ENCODE measurements at places on chromosomes 11 and 22.

DNA sequence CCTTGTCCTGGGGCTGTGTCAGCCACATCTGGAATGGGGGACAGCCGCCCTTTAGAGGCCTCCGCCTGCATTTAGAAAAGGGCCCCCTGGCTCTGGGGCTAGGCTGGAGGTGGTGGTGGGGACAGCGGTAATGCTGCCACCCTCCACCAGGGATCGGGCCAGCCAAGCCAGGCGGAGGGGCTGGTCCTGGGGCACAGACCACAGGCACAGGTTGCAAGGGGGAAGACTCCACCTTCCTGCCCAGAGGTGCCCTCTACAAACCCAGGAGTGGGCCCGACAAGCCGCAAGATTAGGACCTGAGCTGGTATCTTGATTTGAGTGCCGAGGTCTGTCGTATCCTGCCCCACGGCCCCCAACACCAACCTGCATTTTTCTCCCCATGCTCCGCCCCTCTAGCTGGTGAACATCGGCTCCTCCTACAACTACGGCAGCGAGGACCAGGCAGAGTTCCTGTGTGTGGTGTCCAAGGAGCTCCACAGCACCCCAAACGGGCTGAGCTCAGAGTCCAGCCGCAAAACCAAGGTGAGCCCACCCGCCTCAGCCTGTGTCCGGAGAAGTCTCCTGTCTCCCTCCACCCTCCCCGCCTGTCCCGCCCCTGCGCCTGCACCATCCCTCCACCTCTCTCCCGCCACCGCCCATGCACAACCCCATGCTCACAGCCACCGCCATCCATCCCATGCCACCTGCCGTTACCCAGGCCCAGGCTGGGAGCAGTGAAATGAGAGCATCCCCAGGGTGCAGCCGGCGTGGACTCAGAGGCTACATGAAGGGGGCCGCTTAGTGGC lies 7.6 kb downstream of the KCTD17 start:
- DNase-seq, result no peak

DNA sequence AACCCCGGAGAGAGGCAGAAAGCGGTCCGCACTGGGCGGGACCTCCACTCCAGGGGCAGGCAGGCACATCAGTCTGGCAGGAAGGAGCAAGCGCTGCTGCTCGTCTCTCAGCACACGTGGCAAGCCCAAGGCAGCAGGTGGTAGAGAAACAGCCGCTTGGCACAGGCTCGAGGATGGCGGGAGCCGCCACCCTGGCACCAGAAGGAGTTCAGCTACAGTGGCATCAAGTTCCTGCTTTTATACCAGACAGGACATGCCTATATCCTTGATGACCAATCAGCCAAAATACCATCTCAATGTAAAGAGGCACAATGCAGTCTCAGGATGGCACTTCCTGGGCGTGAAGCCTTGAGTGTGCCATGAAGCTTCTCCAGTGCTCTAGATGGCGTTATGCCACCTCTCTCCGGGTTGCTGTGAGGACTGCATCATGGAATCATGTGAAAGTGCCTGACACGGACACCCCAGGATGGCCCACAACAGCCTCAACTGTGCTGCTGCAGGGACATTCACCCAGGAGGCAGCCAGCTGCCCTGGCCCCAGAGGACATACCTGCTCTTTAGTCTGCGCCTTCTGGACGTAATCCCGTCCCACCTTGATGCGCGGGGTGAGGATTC lies 64.8 kb downstream of the APOL1 start:
- no peak for DNase-seq

- DNase-seq, result no peak
Measured at GRCh38 chr11:2686360-2687222, 13.2 kb downstream of the KCNQ1OT1 start.

- DNase-seq, result no peak
Measured at GRCh38 chr11:60230681-60231080, 12.3 kb downstream of the MS4A4E start.

- no peak for DNase-seq
Measured at GRCh38 chr11:70244698-70245097, 25.8 kb upstream of the PPFIA1 start.

GRCh38 chr22:45399712-45400445 lies 13.5 kb downstream of the SMC1B start:
- no peak for DNase-seq

DNA sequence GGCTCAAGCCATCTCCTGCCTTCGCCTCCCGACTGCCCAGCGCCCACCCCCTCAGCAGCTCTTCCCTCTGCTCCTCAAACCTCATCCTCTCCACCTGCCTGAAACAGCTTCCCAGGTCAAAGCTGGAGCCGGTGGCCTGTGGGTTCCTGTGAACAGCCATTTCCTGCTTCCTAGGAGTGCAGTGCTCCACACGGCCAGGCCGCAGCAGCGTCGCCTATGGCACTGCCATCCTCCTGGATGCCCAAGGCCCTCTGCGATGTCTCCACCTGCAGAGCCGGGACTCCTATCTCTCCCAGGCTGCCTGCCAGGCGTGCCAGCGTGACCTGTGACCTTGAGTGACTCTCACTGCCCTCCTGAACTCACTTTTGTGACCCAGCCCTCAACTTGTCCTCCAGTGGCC lies 24.6 kb downstream of the PPM1F start:
- DNase-seq, result no peak

DNA sequence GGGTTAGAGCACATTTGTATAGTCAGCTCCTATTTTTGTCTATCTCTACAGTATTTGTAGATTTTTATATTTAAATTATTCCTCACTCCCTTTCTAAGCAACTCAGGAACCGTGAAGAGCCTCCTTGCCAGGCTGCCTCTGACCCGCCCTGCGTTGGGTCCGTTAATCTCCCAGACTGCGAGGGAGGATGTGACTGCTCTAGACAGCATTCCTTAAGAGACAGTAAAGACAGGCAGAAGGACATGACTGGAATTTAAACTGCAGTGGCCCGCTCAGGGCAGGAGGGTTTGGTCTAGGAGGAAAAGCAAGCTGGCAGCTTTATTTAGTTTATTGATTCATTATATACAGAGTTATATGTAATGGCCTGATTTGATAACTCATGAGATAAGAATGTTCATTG lies 413.7 kb downstream of the TMEM135 start:
- DNase-seq, result no peak

DNA sequence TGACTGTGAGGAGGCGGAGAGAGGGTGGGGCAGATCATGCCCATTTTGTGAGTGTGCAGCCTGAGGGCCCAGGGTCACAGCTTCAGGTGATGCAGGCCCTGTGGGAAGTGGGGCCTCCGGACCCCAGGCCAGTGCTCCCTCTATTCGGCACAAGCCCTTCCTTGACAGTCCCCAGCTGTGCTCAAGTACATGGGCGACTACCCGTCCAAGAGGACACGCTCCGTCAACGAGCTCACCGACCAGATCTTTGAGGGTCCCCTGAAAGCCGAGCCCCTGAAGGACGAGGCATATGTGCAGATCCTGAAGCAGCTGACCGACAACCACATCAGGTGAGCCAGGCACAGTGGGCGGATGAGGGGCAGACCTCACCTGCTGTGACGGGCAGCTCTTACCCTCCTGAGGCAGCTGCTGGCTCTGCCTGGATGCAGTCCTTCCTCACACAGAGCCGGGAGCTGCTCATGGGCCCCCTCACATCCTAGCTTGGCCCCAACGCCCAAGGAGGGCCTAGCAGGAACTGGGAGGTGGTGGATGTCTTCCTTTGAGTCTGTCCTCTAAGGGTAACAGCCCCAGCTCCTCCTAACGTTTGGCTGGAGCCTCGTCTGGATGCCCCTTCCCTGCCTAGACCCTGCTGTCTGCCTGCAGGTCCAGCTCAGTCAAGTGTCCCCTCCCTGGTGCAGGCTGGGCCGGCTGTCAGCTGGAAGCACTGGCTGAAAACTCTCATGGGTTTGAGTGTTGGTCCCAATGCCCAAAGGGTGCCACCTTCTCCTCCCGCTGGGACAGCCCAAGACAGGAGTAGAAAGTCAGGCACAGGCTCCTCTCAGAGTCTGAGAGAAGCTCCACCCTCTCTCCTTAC lies 76.1 kb downstream of the MYO7A start:
- no peak for DNase-seq

- no peak for DNase-seq
Measured at GRCh38 chr11:96664110-96664509, 274.3 kb downstream of the JRKL start.

DNA sequence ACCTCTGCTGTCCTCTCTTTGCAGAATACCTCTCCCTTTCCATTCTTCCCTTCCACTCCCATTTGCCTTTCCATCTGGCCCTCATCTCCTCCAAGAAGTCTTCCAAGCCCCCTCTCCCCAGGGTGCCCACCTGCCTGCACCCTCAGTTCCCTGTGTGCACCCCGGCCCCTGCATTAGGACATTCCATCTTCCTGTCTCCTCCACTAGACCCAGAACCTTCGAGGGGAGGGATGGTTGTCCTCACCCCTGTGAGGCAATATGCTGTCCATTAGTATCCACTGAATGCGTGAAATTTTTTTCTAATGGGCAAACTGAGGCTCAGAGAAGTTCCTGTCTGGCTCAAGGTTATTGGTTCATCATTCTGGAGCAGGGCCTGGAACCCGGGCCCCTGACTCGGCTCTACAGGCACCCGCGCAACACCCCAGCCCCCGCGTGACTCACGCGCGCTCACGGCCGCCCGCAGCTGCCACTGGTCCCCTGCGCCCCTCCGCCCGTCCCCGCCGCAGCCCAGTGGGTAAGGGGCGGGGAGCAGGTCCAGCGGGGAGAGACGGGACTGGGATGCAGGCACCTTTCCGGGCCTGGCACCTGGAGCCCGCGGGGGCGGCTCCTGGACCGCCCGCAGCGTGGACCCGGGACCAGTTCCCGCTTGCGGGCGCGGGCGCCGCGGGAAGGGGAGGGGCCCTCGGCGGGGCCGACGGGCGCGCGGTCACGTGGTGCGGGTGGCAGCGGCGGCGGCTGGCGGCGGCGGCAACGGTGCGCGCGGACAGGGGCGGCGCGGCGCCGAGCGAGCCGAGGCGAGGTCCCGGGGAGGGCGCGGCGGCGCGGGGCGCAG lies 7.0 kb downstream of the SEPTIN3 start:
- DNase-seq, result no peak

GRCh38 chr11:41118521-41118920 lies 340.9 kb downstream of the LRRC4C start:
- no peak for DNase-seq

DNA sequence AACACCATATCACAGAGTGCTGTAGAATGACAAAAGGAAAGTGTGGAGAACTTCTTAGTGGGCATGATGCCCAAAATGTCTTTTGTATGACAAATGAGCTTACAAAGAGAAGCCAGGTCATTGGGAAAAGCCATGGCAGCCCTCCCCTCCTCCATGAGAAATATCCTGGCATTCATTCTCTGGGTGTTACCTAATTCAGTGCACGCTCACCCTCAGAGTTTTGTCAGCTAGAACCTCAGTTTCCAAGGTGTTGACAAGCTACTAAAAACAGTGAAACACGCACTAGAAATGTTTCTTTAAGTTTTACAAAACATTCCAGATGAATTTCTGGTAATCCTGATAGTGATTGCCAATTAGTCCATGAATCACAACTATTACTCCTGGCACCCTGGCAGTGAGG lies 105.4 kb upstream of the FSHB start:
- DNase-seq, result no peak

GRCh38 chr11:75174781-75175370 lies 24.0 kb downstream of the SLCO2B1 start:
- DNase-seq, result no peak

DNA sequence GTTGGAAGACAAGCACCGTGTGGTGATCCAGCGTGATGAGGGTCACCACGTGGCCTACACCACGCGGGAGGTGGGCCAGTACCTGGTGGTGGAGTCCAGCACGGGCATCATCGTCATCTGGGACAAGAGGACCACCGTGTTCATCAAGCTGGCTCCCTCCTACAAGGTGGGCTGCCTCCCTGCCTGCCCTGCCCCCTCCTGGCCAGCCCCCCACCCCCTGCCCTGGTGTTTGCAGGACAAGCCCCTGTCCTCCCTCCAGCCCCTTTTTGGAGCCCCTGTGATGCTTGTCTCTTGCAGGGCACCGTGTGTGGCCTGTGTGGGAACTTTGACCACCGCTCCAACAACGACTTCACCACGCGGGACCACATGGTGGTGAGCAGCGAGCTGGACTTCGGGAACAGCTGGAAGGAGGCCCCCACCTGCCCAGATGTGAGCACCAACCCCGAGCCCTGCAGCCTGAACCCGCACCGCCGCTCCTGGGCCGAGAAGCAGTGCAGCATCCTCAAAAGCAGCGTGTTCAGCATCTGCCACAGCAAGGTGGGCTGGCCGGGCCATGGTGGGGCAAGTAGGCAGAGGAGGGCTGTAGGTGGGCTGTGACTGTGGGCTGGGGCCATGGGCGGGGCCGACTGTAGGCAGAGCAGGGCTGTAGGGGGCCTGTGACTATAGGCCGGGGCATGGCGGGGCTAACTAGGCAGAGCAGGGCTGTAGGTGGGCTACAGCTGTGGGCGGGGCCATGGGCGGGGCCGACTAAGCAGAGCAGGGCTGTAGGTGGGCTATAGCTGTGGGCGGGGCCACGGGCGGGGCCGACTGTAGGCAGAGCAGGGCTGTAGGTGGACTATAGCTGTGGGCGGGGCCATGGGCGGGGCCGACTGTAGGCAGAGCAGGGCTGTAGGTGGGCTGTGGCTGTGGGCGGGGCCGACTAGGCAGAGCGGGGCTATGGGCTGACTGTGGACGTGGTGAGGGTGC lies 13.6 kb downstream of the MUC2 start:
- no peak for DNase-seq

GRCh38 chr11:76639621-76640020 lies 30.9 kb downstream of the LRRC32 start:
- DNase-seq, result no peak

DNA sequence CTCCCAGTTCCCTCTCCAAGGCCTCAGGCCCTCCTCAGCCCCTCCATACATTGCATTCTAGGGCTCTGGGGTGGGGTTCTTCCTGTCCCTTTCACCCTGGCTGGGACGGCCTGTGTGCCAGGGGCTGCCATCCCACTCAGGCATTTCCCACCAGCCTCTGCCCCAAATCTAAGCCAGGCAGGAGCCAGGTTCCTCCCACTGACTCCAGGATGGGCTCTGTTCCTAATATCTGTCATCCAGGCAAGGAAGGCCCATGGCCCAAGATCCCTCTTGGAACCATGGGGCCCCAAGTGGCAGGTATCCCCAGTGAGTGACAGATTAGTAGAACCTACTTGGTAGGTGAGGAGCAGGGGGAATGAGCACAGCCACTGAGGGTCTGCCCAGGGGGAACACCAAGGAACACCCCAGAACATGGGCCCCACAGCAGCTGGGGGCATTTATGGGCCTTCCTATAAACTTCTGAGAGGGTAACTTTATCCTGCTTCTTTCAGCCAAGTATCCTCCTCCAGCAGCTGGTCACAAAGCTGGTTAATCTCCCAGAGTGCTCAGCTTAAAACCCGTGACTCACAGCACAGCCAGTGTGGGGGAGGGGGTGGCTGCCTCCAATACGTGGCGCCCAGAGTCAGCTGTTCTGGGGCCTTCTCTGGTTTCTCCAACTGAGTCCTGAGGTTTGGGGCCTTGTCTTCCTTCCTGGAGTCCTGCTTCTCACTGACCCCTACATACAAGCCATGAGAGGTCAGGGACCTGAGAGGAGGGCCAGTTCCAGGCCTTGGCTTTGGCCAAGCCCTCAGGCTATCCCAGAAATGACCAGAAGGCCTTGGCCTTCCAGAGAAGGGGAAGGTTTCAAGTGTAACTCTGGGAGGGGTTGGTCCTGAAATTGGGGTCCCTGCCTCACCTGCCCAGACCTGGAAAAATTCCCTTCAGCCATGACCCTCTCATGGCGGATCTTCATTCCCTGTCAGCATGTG lies 19.9 kb upstream of the MYOD1 start:
- no peak for DNase-seq

- no peak for DNase-seq
Measured at GRCh38 chr11:73797457-73797856, 9.8 kb downstream of the MRPL48 start.
